ENCODE measurements at places on chromosomes 3 and 15.

DNA sequence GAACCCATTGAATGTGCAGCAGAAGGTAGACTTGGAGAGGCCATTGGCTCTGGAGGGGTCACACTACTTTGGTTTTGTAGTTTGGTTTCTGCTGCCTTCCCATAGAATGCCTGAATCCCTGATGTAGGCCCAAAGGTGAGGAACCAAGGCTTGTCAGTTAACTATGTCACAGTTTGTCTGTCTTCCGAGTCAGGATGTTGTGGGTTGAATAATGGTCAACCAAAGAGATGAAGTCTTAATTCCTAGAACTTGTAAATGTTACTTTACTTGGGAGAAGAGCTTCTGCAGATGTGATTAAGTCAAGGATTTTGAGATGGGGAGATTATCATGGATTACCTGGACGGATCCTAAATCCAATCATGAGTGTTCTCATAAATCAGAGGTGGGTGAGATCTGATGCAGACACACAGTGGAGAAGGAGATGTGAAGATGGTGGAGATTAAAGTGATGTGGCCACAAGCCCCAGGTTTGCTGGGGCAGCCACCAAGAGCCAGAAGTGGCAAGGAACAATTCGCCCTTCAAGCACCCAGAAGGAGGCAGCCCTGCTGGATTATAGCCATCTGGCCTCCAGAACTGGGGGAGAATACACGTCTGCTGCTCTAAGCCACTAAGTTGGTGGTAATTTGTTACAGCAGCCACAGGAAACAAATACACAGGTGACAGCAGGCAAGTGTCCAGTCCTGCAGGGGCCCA is 2.3 kb upstream of the CCR8 start:
- DNase-seq = no peak

GRCh38 chr3:107106316-107106715 is 270.9 kb upstream of the CCDC54 start:
- DNase-seq = no peak

DNA sequence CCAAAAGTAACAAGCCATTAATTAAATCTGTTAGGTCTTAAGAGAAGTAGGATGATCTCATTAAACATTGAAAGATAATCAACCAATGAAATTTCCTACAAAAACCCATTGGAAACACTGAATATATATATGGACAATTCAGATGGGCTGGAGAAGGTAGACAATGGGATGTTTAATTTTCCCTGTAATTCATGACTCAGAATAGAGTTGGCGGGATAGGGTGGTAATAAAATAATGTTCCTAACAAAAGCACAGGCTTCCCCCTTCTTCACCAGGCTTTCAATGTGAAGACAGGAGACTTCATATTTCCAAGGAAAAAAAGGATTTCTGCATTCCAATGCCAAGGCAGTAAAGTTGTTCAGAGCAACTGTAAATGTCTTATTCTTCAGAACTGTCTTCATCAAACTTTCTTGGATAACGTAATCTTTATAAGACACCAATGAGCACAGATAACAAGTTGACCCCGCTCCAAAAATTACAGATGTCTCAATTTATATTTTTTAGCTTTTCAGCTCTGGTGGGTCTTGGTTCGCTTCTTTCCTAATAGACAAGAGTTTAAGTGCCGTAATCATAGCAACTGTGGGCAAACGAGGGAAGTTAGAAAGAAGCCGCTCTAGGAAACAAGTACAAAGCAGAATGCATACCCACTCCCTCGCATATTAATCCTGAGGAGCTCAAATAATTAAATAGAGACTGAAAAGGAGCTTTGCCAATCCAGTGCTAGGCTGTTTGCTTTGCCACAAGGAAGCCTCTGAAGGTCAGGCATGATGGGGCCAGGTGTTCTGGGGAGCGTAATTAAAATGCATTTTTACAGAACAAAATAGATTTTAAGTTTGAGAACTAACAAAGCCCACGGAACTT is 377.0 kb downstream of the FOXP1 start:
- no peak for DNase-seq

- no peak for DNase-seq
Measured at GRCh38 chr15:79570004-79570403, 137.9 kb downstream of the MINAR1 start.

DNA sequence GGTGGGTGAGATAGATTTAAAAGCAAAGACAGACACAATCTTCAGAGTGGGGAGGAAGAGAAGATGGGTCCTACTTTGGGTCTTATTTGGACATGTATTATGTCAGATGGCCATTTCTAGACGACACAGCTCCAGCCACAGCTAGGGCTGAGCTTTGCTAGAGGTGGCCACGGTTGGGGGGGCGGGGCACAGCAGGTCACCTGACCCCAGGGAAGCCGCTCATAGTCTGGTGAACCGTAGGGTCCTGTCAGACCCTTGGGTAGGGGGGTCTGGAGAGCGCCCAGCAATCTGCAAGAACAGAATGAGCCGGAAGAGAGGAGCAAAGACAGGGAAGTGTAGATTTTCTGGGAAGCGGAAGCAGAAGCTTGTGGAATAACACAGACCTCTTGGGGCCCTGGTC is 6.6 kb downstream of the EPB42 start:
- DNase-seq = no peak

DNA sequence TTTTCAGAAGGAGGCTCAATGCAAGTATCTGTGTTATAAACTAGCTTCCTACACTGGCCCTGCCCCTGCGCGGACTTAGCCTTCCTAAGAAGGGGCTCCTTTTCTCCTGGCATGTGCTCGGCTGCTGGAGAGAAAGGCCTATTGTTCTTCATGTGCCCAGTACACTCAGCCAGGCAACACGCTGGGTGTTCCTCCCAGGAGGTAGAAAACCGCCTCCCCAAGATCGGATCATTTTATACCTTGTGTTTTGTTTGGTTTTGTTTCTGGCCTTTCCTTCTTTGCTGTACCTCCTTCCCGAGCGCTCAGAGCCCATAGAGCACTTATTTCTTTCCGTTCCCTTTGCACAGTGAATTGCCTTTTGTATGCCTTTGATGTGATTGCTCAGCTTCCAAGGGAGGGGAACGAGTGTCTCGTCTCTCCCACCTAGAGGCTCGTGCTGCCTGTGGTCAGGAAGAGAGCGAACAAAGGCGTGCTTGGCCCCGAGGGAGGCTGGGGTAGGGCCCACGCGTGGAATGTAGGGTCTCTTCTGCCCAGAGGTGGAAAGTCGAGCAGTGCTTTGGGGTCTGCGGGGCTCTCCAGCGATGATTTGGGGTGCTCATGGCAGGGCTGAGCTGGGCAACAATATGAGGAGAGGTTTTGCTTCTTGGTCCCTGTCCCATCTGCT is 30.0 kb downstream of the CCNL1 start:
- DNase-seq = no peak

DNA sequence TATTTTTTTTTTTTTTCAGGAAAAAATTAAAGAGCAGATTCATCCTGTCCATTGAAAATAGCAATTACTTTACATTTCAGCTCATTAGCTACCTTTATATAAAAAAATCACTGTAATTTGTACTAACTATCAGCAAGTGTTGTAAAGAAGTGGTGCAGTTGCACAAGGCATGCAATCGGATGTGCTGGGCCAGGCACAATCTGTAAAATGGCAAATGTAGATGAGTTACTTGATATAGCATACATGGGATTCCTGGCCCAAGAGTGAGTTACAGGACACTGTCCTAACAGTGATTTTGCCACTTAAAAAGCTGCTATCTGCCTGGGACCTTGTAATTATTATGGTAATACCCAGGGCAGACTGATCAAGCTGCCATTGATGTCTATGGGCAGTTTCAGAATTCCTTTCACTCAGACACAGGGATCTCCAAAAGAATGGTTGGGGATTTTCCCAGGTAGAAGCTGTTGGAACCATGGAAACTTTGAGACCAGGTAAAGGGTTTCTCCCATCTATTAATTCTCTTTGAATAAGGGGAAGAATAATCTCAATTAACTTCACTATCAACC is 182.2 kb upstream of the ICE2 start:
- DNase-seq = no peak

DNA sequence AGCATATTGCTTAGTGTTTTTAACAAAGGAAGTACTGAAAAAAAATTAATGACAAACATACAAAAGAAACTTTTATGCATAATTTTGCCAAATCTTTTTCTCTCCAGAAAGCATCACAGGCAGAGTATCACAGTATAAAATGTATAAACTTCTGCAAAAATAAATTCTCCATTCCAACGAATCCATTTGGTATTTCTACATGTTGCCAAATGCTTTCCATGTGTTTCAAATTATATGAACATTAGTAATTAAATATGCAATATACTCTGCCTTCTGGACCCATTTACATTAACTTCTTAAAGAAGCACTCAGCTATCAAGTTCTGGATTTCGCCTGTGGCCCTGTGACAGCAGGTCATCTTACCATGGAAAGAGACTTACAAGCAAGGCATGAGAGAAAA is 189.1 kb upstream of the ALCAM start:
- peak; percentile 42 for DNase-seq

- DNase-seq = peak; percentile 90
Measured at GRCh38 chr15:60972301-60972700, 256.8 kb downstream of the RORA start.

GRCh38 chr3:11764931-11765363 is 81.7 kb downstream of the TAMM41 start:
- peak; percentile 28 for DNase-seq

DNA sequence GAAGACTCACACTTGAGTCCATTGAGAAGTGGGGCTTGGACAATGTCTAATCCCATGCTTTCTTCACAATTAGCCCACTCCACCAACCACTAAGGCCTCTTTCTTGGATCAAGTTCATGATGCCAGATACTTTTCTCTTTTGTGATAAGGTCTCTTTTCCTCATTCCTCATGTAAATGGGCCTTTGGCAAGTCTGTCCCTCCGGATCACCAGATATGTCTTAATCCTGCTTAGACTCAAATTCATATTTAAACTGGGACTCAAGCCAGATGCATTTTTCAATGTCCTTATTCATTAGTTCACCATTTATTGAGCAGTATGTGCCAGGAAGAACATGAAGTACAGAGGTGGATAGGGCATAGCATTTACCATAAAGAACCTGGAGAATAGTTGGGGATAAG is 671.1 kb downstream of the TBL1XR1 start:
- DNase-seq = no peak

- DNase-seq = no peak
Measured at GRCh38 chr15:81225161-81225671, 28.5 kb downstream of the IL16 start.
